ENCODE measurements at places on chromosomes 2 and 18.

DNA sequence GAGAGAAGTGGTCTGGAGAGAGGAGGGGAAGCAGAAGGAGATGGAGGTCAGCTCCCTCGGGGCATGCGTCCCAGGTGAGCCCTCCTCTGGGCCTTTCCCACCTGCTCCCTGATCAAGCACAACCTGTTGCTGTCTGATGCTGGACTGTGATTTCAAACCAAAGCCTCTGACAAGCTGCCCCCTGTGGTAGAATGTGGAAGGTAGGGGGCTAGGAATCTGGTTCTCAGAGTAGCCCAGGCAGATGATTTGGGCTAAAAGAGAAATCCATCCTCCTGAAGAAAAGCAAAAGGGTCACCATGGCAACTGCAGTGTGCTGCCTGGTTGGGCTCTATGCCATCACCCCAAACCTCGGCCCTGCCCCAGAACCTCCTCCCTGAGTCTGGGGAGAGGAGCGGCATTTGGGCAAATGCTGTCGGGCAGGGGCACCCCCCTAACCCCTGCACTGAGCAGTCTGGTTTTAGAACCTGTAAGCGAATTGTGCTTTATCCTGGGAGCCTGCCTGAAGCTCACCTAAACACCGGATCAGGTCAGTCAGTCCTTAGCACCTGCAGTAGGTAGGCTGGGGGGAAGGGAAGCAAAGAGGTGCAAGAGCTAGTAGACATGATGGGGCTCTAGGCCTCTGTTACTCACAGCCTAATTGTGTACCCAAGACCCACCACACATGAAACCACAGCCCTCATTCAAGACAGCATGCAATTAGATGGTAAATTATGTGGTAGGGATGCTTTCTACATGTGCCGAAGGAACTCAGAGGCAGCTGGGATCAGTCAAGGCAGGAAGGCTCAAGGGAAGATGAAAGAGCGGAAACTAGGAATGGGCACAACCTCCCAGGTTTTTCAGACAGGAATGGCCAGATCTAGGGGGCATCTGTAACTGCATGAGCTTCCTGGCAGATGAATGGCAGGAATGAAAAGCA lies 83.5 kb downstream of the DNMT3A start:
- no peak for DNase-seq

- no peak for DNase-seq
Measured at GRCh38 chr2:237927135-237927534, 39.7 kb upstream of the UBE2F start.

- DNase-seq = no peak
Measured at GRCh38 chr18:11215216-11215615, 65.8 kb upstream of the PIEZO2 start.

GRCh38 chr2:215654148-215654819 lies 218.4 kb upstream of the FN1 start:
- DNase-seq = no peak

DNA sequence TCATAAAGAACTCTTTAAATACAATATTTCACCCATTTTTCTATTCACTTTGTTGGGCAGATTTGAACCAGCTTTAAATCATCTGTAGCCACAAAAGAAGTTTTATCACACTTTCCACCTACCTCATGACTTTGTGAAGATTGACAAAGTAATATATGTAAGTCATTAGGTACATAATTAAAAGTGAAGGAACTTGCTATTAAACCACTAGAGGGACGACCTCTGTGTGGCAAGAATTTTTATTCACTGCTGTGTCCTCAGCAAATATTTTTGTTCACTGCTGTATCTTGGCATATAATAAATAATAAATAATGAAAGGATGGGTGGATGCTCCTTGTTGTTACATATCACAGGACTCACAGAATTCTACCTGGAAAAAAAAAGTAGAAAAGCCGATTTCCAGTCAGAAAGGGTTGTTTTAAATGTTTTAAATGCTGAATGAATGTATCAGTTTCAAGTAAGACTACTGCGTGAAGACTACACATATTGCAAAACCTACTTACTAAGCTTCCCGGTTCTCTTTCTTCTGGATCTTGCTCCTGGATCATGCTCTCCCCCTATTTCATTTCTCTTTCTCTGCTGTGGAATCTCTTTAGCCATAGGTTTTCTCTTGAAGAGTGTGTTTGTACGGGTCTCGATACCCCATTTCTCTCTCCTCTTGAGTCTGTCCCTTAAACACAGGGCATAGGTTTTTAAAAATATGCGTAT lies 44.8 kb downstream of the KCMF1 start:
- DNase-seq = no peak

DNA sequence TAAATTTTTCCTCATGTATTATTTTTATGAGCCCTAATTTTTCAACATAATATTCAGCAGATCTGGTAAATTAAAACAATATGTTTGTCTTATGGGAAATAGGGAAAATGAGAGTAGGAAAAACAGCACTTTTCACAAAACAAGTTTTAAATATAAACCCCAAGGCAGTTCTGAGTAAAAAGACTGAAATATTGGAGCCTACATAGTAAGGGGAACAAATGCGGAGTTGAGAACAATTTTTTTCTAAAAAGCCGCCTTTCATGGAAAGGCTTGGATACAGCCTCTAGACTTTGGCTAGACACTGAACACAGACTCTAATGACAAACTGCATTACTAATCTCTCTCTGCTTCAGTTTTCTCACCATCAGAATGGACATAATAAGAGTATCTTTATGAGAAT lies 174.1 kb downstream of the NOL4 start:
- no peak for DNase-seq

- no peak for DNase-seq
Measured at GRCh38 chr18:54323970-54324369, 33.7 kb downstream of the STARD6 start.

DNA sequence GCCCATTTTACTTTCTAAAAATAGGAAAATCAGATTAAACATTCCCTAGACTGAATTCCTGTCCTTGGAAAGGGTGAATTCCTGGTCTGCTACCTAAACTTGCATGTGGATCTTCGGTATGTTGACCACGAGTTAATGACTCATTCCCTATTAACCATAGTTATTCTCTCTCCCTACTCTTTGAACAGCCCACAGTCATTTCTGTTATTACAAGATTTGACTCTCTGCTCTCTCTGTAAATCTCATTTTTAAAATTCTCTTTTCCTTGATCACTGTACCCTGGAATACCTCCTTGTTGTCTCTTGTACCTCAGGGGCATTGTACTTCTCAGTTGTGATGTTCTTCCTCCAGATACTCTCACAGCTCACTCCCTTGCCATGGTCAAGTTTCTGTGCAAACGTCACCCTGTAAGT lies 92.0 kb upstream of the GULP1 start:
- no peak for DNase-seq

DNA sequence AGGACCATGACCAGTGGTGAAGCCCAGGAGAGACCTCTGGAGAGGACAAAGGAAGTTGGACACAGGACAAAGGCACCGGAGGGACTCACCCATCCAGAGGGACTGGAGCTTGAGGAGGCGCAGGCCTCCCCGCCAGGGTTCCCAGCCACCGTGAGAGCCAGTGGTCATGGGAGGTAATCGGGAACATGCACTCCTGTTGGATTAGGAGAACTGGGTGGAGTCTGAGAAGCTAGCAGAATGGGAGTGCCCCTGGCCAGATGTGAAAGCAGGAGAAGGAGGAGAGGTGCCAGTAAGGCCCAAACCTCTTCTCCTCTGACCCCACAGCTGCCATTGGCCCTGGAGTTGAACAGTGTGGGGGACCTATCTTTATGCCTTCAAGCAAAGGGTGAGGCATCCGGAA lies 20.3 kb downstream of the POU3F3 start:
- DNase-seq = no peak

DNA sequence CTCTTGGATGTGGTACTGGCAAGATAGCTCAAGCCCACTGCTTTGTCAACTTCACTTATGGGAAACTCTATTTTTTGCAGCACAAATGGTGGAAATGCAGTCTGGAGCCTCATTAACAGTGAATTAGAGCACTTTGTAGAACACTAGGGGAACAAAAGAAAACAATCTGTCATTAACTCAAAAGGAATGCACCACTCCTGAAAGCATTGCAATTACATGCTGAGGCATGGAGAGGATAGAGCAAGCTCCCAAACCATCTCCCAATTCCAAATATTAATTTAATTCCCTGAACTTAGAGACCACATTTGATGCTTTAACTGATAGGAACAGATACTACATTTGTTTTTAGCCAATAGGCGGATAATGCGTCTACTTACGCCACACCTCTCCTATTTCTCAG lies 32.8 kb upstream of the TANC1 start:
- no peak for DNase-seq

DNA sequence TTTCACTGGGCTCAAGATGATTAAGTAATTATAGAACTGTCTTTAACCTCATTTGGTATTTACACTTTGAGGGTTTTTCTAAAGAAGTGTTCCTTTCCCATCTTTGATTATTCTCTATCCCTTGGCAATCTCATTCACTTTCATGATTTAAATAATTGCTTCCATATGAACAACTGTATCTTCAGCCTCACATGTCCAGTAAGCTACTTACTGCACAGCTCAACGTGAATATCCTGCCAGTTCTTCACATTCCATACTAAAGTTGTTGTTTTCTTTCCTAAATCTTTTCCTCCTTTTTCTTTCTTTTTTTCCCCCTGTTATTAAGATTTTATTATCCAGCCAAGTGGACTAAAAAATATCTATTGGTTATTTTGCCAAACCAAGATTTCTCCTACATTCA lies 37.7 kb downstream of the ZC3H15 start:
- DNase-seq = no peak

DNA sequence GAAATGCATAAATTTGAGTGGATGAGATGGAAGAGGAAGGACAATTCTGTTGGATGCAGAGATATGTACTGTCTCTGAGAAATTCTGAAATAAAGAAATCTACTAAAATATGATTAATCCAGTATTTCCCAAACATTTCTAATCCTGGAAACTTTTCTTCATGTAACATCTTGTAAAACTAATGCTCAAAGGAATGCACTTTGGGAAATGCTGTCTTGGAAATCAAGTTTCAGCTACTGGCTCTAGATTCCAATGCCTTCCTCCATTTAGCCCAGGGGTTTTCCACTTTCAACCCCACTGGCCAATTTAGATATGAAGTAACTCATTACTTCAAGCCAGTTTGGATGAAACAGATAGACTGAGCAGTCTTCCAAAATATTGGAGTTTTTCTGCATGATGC lies 355.1 kb downstream of the TXNL1 start:
- DNase-seq = no peak

DNA sequence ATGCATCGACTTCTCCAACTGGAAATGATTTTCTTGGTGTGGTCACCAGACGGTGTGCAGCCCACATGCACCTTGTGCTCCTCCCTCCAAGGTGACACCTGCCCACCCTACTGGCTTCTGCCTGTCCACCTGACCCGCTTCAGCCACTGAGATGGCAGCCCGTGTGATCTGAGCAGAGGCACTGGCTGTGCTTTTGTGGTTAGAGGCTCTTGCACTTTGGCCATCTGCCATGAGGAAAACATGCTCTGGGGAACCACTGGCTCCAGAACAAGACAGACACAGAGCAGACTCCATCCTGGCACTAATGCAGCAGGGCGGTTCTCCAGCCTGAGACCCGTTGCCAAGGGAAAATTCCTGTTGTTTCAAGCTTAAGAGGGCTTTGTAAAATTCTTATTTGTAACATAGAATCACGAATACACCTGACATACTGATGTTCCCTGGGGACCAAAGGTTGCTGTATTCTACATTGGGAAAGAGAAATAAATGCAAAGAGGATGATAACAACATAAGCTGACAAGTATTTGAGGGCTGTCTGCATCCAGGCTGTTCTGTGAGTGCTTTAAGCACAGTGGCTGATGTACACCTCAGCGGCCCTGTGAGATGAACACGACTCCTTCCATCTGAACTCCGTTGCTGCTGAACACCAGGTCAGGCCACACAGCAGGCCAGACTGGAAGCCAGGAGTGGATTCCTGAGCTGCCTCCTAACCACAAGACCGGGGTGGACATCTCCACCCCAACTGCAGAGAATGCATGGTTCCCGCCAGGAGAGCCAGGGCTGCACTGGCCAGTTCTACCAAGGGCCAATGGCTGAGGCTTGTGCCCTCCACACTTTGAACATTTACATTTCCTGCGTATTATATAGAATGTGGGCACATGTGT lies 820.4 kb downstream of the GALR1 start:
- no peak for DNase-seq

- DNase-seq = no peak
Measured at GRCh38 chr2:120424274-120424796, 78.4 kb downstream of the INHBB start.

DNA sequence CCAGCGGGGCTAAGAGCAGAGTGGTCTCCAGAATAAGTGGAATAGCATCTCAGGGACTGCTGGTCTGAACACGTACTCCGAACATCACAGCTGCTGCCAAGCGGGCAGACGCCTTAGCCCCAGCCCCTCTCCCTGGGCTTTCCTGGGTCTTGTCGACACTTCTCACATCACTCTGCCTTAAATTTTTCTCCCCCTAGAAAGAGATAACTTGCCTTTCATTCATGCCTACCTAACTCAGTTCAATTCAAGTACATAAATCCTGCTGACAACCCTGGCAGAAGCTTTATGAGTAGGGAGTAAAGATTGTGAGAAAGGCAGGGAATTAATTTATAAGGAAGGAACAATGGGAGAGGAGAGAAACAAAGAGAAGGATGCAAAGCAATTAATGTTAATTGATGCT lies 202.9 kb upstream of the TNP1 start:
- DNase-seq = no peak

GRCh38 chr2:205695460-205695991 lies 13.2 kb downstream of the NRP2 start:
- DNase-seq = no peak

DNA sequence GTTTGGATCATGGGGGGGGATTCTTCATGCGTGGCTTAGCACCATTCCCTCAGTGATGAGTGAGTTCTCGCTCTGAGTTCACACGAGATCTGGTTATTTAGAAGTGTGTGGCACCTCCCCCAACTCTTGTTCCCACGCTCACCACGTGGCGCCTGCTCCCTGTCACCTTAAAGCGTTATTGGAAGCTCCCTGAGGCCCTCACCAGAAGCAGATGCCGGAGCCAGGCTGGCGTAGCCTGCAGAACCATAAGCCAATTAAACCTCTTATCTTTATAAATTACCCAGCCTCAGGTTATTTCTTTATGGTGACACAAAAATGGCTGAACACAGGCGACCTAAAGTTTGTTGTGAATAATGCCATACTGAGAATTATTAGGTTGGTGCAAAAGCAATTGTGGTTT lies 10.5 kb upstream of the MTCL1 start:
- DNase-seq = no peak

DNA sequence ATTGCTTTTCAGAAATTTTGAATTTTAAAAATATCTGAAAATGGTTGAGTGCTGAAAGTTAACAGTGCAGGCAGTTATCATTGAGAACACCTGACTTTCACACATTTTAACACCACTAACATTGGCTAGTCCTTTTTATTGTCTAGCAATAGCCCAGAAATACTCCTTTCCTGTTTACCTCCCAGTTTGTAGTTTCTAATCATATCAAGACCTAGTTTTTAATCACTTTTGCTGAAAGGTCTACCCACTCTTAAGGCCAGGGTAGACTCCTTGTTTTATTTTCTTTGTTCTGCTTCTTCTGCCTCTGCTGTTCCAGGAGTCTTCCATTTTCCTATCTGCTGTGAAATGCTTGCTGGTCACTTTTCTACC lies 72.1 kb downstream of the UBE2E3 start:
- DNase-seq = no peak

- DNase-seq = no peak
Measured at GRCh38 chr18:5895299-5895875, at the start of gene TMEM200C. Gene TMEM200C, minus strand, starts transcription at chr18:5895522. Its CDS starts 3,459 bp downstream, at chr18:5892063.

All from left renal cortex interstitium (tissue), 4 donors.